ENCODE measurements at places on chromosomes 6 and 20.

GRCh38 chr20:48583801-48584200, 244.0 kb downstream of the PREX1 start:
- no peak for DNase-seq

- no peak for DNase-seq
Measured at GRCh38 chr6:137264311-137265075, 45.3 kb upstream of the IFNGR1 start.

DNA sequence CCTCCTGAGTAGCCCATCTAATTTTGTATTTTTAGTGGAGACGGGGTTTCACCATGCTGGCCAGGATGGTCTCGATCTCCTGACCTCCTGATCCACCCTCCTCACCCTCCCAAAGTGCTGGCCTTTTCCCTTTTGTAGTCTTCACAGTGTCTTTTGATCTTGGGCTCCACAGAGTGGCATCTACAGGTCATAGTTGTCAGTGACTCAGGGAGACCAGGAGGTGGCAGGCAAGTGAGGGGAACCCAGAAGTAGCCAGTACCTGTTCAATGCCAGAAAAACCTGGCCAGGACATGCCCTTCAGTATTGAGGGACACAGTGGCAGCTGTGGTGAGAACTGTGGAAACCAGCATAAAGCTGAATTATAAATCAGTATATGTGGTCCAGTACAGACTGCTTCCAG, 19.6 kb downstream of the RPP21 start:
- no peak for DNase-seq

- DNase-seq = no peak
Measured at GRCh38 chr20:11591965-11592364, 325.7 kb upstream of the BTBD3 start.

DNA sequence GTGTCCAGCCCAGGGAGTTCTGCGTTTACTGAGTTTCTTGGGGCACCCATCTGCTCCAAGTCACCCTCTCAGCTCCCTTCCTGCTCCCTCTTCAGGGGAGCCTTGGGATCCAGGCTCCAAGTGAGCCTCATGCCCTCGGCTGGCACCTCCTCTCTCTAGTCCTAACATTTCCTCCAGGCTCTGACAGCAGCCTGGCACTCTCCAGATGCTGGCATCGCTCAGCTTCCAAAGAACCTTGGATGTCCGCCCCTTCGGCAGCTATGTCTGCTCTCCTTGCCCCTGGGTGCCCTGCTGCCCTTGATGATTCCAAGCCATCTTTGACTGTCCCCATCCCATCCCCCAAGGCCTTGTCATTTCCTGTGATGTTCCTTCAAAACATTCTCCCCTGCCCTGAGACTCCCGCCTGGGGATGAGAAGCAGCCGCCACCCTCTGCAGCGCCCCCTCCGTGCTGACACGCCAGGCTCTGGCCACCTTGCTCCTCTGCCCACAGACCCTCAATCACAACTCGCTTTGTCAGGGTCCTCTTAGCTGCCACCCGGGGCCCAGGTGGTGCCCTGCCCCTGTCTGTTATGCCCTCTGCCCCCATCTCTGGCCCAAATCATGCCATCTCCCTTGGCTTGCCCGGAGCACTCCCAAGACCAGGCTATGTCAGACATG, 6.6 kb upstream of the GFRA4 start:
- no peak for DNase-seq

DNA sequence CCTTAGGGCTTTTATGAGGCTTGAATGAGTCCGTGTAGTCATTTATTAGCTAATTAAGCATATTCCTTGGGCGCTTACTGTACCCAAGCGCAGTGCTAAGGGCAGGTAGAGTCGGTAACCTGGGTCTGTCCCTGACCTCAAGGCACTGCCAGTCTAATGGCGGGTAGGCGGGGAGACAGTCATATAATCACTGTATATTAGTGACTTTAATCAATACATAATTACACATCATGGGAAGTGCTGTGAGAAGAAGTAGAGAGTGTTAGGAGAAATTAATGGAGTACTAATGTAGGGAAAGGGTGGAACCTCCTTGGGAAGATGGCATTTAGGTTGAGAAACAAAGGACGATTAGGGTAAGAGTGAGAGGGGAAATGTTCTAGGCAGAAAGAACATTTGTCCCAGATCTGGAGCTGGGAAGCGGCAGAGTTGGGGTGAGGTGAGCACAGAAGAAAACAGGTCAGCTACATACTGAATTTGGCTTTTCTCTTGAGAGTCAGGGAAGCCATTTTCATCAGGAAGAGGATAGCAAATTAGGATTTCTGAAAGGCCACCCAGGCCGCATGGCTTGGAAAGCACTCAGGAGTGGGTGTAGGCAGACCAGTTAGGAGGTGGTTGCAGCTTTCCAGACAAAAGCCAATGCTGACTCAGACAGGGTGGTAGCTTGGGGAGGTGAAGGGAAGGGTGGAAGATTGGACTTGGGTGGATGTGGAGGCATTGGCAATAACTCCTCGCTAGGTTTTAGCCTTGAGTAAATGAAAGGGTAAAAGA, 954 bp upstream of the BLCAP start:
- no peak for DNase-seq

- DNase-seq = no peak
Measured at GRCh38 chr6:96631248-96631647, 68.3 kb downstream of the FHL5 start.

DNA sequence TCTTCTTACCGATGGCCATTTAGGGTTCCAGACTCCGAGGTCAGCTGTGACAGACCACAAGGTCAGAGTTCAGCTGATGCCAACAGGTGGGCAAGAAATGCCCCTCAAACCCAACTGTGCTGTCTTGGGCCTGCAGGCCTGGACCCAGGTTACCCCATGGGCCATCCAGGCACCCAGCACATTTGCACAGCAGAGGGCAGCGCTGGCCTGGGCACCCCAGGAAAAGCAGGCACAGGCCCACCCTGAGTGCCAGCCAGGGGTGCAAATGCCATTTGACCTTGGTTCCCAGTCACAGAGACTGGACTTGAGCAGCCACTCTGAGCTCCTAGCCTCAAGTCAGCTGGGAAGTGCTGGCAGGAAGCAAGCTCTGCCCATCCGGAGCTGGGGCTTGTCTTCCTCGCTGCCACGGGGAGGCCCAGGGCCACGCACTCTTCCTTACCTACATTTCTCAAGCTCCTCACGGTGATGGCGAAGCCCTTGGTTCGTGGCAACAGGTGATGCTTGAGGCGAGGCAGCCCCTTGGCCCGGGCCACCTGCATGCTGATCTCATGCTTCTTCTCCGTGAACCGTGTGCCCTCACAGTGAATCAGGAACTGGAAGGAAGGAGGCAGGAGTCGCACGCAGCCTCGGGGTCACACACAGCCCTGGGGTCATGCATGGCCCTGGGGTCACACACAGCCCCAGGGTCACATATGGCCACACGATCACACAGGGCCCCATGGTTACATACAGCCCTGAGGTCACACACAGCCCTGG, 120.8 kb downstream of the AGPAT4 start:
- no peak for DNase-seq

DNA sequence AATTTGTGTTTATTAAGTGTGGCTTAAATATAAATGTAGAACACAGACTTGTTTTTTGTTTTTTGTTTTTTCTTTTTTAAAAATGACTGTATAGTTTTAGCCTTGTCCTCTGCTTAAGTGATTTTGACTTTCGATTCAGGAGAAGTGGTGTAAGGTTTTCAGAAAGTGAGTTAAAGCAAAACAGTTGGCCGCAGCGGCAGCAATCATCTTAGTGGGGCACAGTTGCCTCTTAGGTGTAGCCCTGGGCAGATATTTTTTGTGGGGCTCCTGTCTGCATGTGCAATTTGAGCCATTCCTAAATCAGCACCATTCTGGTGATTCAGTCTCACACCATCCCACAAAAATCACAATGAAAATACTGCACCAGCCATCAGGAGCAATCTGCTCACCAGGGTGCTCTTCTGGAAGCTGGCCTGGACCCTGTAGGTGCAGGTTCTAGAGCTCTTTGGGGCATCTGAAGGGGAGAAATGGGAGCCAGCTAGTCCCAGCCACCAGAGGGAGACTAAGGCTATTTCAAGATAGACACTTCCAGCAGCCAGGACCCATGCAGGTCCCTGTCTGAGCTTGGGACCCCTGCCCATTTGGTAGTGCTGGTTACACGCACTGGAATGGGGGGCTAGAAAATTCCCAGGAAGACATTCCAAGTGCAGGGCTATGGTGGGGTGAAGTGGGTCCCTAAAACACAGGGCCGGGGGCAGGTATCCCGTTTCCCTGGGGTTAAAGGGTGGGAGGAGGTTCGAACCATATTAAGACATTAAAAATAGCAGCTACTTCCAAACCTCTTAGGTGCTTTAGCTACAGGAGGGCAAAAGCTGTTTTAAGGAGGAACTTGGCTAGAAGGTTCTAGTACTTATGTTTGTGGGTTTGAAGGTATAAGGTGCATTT, 156.6 kb downstream of the NFATC2 start:
- no peak for DNase-seq

DNA sequence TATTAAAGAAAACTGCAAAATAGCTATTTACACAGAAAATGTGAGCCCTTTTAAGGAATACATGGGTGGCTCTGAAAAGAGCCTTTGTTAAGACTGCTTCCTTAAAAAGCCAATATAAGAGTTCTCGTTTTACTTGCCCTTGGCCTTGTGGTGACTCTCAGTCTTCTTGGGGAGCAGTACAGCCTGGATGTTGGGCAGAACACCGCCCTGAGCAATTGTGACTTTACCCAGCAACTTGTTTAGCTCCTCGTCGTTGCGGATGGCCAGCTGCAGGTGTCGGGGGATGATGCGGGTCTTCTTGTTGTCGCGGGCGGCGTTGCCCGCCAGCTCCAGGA, 111.5 kb downstream of the HFE start:
- no peak for DNase-seq

- no peak for DNase-seq
Measured at GRCh38 chr6:44538807-44539201, 151.3 kb downstream of the CDC5L start.

- DNase-seq = no peak
Measured at GRCh38 chr20:24936526-24937407, 12.3 kb upstream of the CST7 start.

- no peak for DNase-seq
Measured at GRCh38 chr6:127277878-127278843, 11.5 kb downstream of the RNF146 start.

- no peak for DNase-seq
Measured at GRCh38 chr6:66866801-66867200, 1159.8 kb upstream of the EYS start.

DNA sequence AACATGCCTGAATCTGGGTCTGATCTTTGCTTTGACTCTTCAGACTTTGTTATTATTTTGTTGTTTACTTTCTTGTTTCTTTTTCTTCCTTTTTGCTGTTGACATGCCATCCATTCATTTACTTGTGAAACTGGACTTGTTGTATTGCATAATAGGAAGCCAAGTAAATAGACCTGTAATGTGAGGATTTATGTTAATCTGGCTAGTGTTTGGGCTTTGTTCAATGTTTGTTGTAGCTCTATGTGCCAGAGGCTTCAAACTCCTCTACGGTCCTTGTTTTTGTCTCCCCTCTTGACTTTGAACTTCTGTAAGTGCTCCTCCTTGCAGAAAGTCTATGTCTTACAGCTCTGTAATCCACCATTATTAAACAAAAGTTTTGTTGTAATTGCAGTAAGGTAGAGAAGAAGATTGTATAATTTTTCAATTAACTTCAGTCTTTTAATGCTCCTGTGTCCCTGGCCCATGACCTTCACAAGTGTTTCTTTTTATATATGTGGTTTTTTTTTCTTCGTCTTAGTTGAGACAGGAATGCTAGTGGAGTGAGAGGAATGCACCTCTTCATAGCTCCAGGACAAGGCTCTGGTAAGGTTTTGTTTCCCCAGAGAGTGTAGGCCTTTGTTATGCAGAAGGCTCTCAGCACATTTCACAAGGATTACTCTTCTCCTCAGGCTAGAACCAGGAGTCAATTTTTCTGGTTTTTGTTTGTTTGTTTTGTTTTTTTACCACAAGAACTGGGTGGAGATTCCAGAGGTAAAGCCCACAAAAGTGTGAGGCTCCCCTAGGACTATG, 1061.8 kb upstream of the CITED2 start:
- DNase-seq = no peak

- DNase-seq = no peak
Measured at GRCh38 chr6:115514656-115515055, 546.0 kb downstream of the FRK start.

- DNase-seq = no peak
Measured at GRCh38 chr6:130215526-130215925, 7.2 kb downstream of the SAMD3 start.

DNA sequence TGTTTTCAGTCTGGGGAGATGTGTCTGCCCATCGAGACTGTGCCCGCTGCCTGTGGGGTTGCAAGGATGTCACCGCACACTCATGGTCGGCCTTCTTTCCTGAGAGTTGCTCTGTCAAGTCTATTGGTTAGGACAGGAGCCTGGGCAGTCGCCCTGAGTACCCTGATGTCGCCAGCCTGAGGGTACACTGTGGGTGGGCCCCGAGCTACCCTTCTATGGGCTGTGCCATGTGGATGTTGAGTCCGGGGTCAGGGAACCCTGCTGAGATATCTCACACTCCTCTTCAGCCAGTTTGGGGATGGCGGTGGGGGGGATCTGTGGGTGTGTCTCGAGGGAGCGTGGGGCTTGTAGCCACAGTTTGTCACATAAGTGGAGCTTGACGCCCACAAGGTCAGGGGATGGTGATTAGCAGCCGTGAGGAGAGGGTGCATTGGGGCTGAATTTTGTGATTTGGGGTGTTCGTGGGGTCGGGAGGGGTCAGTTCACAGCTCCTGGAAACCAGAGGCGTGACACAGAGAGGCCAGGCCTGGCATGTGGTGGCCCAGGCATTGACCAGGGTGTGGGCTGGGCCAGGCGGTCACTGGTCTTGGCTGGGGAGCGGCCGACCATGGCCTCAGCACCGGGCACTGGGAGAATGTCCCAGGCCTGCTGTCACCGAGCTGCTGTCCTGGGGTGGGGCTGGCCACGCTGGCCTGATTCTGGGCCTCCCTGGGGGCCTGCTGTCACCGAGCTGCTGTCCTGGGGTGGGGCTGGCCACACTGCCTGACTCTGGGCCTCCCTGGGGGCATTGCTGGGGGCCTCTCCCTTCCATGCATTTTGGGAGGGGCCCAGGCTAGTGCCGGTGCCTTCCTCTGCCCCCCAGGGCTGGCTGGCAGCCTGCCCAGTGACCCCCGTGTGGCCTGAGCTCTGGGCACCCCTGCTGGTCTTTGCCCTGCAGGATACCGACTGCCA, 1.6 kb upstream of the NPBWR2 start:
- DNase-seq = no peak

DNA sequence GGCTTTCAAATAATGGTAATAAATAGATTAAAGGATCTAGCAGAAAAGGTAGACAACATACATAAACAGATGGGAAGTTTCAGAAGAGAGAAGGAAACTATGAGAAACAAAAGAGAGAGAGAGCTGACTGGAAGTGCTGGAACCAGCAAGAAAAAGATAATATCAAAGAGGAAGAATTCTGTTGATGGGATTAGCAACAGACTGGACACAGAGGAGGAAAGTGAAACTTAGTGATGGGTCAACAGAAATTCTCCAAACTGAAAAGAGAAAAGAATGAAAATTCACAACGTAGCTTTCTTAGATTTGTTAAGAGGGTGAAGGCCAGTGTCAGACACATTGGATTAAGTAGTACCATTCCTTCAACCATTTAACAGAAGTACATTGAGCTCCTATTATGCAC, 48.3 kb upstream of the SIRPA start:
- no peak for DNase-seq

DNA sequence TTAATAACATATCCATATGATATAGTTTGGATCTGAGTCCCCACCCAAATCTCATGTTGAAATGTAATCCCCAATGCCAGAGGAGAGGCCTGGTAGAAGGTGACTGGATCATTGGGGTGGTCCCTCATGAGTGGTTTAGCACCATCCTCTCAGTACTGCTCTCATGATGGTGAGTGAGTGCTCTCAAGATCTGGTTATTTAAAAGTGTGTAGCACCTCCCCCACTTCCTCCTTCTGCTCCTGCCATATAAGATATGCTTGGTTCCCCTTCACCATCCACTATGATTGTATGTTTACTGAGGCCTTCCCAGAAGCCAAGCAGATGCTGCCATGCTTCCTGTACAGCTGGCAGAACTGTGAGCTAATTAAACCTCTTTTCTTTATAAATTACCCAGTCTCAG, 22.9 kb downstream of the IRF4 start:
- DNase-seq = no peak
